ENCODE measurements at places on chromosomes 16 and 17. TPM values are rescaled to one million over a fixed set of nuclear protein-coding genes. Genes with fewer than 3 reads are reported as not detected.

NPB gene
- 0.84 TPM for total RNA-seq

OTOP3 gene
- not detected for total RNA-seq

LRRC45 gene
- 9.7 TPM for total RNA-seq

CACNA1G gene
- 5.3 TPM for total RNA-seq

DCAKD gene
- total RNA-seq: 14.0 TPM

SP2 gene
- 17.7 TPM for total RNA-seq

KRTAP4-3 gene
- total RNA-seq: not detected

ANKRD11 gene
- total RNA-seq: 107 TPM

KRTAP4-4 gene
- not detected for total RNA-seq

KRT9 gene
- total RNA-seq: not detected

ZNF624 gene
- 1.6 TPM for total RNA-seq

NEUROD2 gene
- not detected for total RNA-seq

NACA2 gene
- total RNA-seq: not detected

UBTF gene
- 87.2 TPM for total RNA-seq

TRIM72 gene
- 0.03 TPM for total RNA-seq

CACNG3 gene
- not detected for total RNA-seq

CBFA2T3 gene
- total RNA-seq: 0.43 TPM

IL17C gene
- total RNA-seq: not detected

CLEC19A gene
- 0.11 TPM for total RNA-seq

MYH8 gene
- not detected for total RNA-seq

C16orf96 gene
- total RNA-seq: 0.03 TPM

TSPAN10 gene
- total RNA-seq: 4.7 TPM

FOXF1 gene
- total RNA-seq: not detected

SPDYE4 gene
- not detected for total RNA-seq

UBN1 gene
- 28.5 TPM for total RNA-seq

TPSB2 gene
- total RNA-seq: not detected

DHX58 gene
- 0.23 TPM for total RNA-seq

PRSS53 gene
- total RNA-seq: 1.00 TPM

CD68 gene
- 25.6 TPM for total RNA-seq

SLC25A10 gene
- 29.3 TPM for total RNA-seq

NOG gene
- total RNA-seq: 0.78 TPM

HIC1 gene
- total RNA-seq: 1.3 TPM

CCDC40 gene
- total RNA-seq: 3.7 TPM

TP53TG3 gene
- total RNA-seq: 0.61 TPM

CD300LB gene
- 0.17 TPM for total RNA-seq

LGALS3BP gene
- 91.2 TPM for total RNA-seq

SOST gene
- total RNA-seq: not detected

PPL gene
- 5.4 TPM for total RNA-seq

TBC1D3C gene
- 0.07 TPM for total RNA-seq

TRAPPC1 gene
- total RNA-seq: 338 TPM

PRKCB gene
- total RNA-seq: 0.25 TPM

C17orf113 gene
- 0.73 TPM for total RNA-seq

LUC7L3 gene
- 94.1 TPM for total RNA-seq

DOC2B gene
- 0.94 TPM for total RNA-seq

EVPLL gene
- not detected for total RNA-seq

PPP1R27 gene
- not detected for total RNA-seq

CCL16 gene
- not detected for total RNA-seq

KRTAP17-1 gene
- total RNA-seq: not detected

ZNF207 gene
- total RNA-seq: 232 TPM

UTS2R gene
- not detected for total RNA-seq

NME3 gene
- total RNA-seq: 59.8 TPM

TBX21 gene
- 0.19 TPM for total RNA-seq

OTOA gene
- 0.14 TPM for total RNA-seq

CD300E gene
- not detected for total RNA-seq

Data from A549 treated with GW870086 at 1 μM for 4 hours (cell line).